Activated T-helper 1 cell treated with Interleukin-2 at 50 U/mL for 16 hours (primary cell): ENCODE measurements at places on chromosomes 2 and 18.

GRCh38 chr2:213279116-213279620, 5.1 kb upstream of the SPAG16 start:
- no peak for DNase-seq

- no peak for DNase-seq
These were observed 285.1 kb downstream of the TMX3 start for GRCh38 chr18:68429841-68430240.

DNA sequence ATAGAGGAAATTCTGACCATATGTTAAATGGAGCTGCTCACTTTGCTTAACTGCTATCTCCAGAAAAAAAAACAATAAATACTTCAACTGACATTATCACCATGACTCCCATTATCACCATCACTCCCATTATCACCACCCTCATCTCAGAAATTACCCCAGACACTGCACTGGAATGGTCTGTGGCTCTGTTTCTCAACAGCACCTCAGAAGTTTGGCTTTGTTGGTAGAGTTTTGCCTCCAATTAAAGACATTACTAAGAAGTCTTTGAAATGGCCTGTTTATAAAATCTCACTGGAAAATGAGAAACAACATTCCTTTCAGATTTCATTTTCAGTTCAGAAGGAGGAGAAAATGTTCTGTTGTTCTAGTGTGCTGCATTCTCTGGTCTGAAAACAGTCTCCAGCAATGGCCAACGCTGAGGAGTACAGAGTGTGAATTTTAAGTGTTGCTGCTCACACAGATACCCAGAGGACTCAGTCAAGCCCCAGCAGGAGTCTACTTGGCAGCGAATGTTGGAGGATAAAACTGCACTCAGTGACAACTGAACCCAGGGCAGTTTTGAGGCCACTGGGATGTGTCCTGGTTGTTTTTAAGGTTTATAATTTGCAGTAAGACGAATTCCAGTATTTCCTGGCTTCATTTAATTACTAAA, 364.5 kb upstream of the CDH2 start:
- no peak for DNase-seq

- DNase-seq, result no peak
These were observed 102.2 kb downstream of the LRRC30 start for GRCh38 chr18:7333025-7333562.

GRCh38 chr2:126832014-126832413, 66.7 kb upstream of the TEX51 start:
- DNase-seq, result no peak

- DNase-seq, result no peak
These were observed 23.6 kb downstream of the NPPC start for GRCh38 chr2:231902598-231902997.

DNA sequence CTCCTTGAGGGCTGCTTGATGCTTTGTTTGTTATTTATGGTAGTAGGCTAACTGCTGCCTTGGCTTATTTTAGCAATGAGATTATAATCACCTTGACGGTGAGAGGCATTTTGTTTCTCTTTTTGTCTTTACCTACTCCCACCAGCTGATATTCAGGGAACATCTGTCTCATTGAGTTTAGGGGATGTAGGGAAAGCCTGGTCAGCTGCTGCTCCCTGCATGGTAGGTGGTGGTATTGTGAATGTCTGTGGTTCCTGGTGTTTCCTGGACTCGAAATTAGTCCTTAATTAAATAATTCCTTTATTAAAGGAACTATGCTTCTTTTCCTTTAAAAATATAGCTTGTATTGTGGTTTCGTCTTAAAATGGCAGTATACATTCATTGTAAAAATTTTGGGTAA, 77.8 kb downstream of the ADAM23 start:
- DNase-seq, result no peak

GRCh38 chr2:206805887-206806607, 40.6 kb downstream of the FASTKD2 start:
- DNase-seq, result no peak

DNA sequence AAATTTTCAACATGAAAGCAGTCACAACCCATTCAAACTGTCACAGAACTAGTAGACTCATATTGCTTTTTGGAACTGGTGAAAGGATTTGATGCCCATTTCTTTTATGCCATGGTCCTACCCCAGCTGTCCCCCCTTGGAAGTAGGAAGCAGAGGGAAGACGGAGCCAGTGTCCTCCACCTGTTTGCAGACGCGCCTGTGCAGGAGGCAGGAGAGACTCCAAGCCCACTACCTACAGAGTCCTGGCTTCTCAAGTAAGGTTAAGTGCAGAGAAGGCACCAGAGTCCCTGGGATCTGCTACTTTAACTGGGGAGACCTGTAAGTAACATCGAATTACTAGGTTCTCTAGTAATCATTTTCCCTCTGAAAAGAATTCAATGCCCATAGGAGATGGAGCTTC, 32.7 kb upstream of the DNMT3A start:
- DNase-seq, result no peak

DNA sequence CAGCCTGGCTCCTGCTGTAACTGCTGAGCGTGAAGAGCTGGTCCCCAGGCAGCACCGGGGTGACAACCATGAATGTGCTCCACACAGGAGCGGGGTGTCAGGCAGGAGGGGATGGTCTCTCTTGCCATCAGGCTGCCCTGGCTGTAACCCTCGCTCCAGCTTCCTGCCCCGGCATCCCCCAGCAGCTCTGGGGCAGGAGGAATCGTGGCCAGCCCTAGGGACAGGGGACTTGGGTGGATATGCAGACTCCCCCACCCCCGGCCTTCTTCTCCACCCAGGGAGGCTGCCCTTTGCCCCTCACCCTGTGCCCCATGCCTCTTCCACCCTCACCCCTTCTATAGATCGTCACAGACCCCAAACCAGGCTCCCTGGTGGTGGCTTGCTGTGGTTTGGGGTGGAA, 69.4 kb upstream of the SMAD7 start:
- no peak for DNase-seq

DNA sequence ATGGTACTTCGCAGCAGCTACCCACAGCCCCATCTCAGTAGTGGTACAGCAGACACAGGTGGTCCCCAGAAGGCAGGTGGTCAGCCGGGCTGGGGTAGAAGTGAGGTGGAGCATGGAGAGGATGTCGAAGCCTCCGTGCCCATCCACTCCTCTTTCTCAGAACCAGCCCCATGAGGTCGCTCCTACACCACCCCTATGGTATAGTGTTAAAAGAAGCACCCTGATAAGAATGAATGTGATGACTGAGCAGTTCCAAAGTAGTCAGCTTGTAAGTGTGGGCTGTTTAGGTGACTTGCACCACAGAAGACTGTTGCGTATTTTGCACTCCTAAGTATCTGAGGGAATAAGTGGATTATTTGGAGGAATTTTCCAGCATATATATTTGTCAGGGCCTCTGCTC, 111.3 kb downstream of the WDSUB1 start:
- DNase-seq, result no peak

DNA sequence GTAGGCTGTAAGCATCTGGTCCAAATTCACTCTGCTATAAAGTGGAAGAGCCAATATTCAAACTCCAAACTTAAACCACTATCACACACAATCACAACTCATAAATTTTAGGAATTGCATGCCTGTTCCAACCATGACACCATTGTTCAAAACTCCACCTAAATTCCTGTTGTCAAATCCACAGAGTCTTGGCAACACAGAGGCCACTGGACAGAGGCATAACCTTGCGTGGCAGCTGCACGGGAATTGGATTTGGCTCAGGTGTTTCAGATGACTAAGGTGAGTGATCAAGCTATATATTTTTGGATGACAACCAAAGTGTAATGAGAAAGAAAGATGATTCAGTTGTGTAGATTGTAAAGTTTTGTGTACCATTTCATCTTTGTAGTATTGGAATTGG, 422.7 kb upstream of the TNP1 start:
- no peak for DNase-seq

DNA sequence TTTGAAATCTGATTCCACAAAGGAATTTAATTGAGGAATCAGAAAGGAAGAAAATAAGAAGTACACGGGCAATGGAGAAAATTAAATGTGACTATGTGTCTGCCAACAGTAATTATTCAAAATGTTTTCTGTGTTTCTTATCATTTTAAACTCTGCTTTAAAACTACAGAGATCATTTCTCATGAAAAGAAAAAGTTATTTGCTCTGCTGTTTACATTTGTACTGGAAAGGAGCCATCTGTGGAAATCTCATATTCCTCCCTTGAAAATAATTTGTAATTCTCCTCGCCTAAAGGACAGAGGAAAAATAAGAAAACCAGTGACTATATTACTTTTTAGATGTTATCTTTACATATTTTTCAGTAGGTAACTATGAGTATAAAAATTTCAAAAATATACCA, 181.9 kb upstream of the MEIS1 start:
- no peak for DNase-seq

GRCh38 chr2:135086222-135086621, 34.1 kb downstream of the RAB3GAP1 start:
- DNase-seq, result no peak

DNA sequence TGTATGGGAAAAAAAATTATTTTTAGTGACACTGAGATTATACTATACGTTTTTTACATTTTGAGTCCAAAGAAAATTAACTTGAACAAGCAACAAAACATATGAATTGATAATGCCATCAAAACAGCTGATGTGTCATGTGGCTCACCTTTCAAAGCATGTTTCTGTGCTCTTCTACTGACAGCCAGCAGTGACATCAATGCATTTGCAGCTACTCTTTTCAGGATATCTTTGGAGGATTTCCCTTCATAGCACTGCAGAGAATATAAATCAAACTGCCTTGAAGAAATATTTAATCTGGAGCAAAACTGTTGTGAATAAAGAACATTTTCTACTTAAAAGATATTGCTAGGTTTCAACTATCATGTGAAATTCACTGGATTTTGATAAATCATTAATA, 83.1 kb upstream of the CD226 start:
- no peak for DNase-seq

DNA sequence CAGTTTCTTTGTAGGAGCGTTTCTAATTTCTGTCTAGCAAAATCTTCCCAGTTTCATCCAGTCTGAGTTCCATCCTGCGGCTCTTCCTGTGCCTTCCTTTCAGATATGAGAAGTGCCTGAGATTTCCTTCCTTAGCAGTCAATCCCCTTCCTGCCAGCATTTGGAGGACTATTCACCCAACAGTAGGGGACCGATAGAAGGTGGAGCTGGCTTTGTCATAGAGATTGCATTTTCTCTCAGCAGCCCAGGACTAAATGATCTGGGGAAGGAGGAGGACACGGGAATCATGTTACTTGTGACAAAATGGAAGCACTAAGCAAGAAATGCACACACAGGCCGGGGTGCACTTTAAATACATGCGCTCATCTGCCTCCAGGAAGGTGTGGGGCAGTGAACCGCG, 5.6 kb upstream of the SMIM21 start:
- no peak for DNase-seq

GRCh38 chr2:171244466-171244969, 83.8 kb upstream of the TLK1 start:
- no peak for DNase-seq

GRCh38 chr2:8611246-8611645, 70.6 kb upstream of the ID2 start:
- DNase-seq, result no peak

GRCh38 chr2:119104414-119104813, 54.1 kb downstream of the C1QL2 start:
- no peak for DNase-seq

- no peak for DNase-seq
These were observed 252.1 kb downstream of the CDCA7 start for GRCh38 chr2:173606619-173607248.

GRCh38 chr2:35184471-35184870, 1171.1 kb upstream of the CRIM1 start:
- no peak for DNase-seq

DNA sequence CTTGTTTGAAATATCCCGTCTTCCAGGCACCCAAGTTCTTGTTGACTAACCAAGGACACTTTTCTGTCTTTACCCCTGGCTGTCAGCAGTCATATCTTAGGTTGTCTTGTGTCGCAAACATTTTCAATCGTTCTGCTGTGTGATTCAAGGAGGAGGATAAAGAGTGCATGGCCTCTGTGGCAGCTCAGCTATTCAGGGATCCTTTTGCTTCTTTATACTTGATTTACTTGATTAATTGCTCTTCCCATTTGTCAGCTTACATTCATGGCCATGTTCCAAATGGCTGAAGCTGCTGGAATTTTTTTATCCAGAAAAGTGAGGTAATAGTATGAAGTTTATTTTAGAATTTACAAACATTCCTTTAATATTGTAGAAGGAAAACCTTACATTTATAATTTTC, 97.3 kb upstream of the FZD5 start:
- no peak for DNase-seq

GRCh38 chr2:121490584-121491133, 40.0 kb upstream of the RNU4ATAC start:
- DNase-seq, result no peak

DNA sequence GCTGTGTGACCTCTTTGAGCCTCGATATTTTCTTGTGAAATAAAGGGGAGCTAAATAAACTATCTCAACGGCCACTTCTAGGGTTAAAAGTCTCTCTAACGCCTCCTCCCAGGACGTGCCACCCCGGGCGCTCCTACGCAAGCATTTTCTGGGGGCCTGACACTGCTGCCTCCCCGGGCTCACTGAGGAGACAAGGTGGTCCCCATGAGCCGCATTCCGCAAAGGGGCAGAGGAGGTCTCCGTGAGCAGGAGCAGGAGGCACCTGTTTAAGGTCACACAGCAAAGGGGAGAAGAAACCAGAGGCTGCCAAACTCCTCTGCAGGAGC, 913 bp upstream of the WNT10A start:
- no peak for DNase-seq

- DNase-seq, result no peak
These were observed 181.8 kb downstream of the AGPS start for GRCh38 chr2:177574356-177574755.
